Progenitor cell of endocrine pancreas (in vitro differentiated cells): ENCODE measurements at places on chromosomes 12 and 14. TPM values are rescaled to one million over a fixed set of nuclear protein-coding genes. Genes with fewer than 3 reads are reported as not detected.

DNA sequence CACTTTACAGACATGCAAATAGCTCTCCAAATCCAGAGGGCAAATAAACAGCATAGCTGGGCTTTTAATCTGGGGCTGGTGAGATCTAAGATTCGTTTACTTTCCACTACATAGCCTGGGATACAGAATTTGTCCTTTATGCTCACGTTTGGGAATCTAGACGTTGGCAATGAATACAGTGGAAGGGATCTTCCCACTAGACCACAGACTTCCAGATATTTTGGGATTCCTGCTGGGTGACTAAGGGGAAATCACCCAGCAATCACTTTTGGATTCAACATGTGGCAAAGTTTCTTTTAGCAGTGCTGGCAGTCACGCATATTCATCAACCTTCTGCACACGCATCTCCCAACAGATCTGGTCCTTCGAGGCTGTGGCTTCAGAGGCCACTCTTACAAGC lies 23.5 kb downstream of the APPL2 start:
- H3K4me1 ChIP-seq = peaks cover 24% of the 10 kb centered on the region
- H3K36me3 ChIP-seq = peaks cover 46% of the 10 kb centered on the region
- no peaks in the 10 kb centered on the region for H3K27me3 ChIP-seq
- no peak overlapping the region for H3K4me3 ChIP-seq
- H3K27ac ChIP-seq = no peak overlapping the region
- no peak for DNase-seq

GRCh38 chr14:20667957-20668356 lies 16.4 kb upstream of the RNASE4 start:
- no peak overlapping the region for H3K27ac ChIP-seq
- H3K4me1 ChIP-seq = peaks cover 8% of the 10 kb centered on the region

DNA sequence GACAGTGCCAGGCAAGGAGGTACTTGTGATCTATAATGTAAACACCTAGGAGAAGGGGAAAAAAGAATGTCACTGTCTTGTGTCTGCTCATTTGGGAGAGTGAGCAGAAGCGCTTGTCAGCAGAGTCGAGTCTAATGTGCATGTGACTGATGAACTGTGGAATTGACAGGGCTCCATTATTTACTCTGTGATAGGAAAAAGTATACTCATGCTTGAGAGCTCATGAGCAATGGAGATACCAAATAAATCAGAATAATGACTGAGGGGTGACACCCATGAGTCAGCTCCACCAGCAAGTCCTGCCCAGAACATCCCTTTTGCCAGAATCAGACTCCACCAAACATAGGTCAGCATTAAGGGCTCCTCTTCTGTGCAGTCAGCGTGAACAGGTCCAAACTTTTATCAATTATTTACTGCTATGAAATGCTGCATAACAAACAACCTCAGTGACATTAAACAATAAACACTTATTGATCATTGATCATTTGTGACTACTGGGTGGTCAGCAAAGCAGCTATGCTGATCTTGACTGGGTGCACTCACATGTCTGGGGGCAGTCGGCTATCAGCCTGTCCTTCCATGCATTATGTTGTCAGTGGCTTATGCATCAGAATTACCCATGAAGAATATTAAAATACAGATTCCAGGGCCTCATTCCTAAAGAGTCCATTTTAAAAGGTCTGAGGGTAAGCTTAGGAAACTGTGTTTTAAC lies 29.2 kb upstream of the WSCD2 start:
- H3K36me3 ChIP-seq = no peaks in the 10 kb centered on the region
- no peak overlapping the region for H3K27ac ChIP-seq
- peaks cover 20% of the 10 kb centered on the region for H3K27me3 ChIP-seq
- peaks cover 1% of the 10 kb centered on the region for H3K4me1 ChIP-seq

DNA sequence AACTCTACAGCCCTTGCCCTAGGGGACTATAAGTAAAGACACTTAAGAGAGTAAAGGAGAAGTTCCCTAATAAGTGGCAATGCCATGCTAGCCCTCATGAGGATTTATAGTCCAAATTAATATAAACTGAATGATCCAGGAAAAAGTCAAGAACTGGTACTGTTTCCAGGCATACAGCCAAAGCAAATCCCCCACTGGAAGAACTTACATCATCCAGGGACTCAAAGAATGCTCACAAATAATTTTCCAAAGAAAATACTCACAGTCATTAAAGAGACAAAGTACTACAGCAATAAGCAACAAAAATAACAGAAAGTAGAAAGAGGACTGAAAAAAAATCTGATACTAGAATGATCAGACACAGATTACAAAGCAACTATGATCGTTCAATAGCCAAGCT lies 79.7 kb upstream of the RAP1B start:
- H3K4me1 ChIP-seq = no peaks in the 10 kb centered on the region
- no peaks in the 10 kb centered on the region for H3K36me3 ChIP-seq
- H3K4me3 ChIP-seq = no peak overlapping the region
- no peaks in the 10 kb centered on the region for H3K27me3 ChIP-seq
- no peak for DNase-seq

DNA sequence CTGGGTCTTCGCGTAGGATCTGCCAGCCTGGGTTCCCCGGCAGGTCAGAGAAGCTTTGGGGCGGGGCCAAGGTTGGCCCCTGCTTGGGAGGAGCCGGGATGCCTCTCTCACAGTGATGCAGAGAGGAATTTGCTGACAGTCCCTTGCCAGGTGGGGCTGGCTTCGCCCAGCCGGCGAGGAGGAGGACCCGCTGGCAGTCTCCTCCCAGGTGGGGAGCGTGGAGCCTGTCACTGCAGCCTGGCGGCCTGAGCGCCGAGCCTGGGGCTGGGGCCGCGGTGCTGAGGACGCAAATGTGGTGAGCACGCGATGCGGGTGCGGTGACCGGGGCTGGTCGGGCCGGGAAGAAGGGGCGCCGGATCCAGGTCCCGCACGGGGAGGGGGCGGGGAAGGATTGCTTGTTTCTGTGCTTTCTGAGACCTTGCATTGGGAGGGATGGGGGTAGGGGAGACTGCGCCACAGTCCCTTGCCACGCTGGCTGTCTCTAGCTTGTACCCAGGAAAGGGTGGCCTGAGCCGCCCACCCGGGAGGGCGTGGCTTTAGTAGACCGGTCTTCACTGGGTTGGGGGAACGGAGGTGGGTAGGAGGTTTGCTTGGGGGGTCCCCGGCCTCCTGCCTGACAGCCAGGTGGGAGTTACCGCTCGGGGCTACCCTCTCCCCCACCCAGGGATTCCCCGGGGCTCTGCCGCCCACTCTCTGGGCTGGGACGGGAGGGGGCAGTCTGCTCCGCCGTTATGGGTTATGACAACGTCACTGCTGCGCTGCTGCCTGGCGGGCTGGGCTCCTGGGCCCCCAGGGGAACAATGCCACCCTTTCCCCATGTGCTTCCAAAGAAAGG lies at the start of gene TMEM63C:
TSS of gene TMEM63C (plus strand) at position 196 of the 835 bp plus-strand sequence. CDS start 37,016 bp downstream, outside the sequence.
- no peaks in the 10 kb centered on the region for H3K4me1 ChIP-seq
- H3K4me3 ChIP-seq = peak within 1 kb of the TSS; percentile 60
- no peak within 1 kb of the TSS for H3K27ac ChIP-seq
- peaks cover 47% of the 10 kb centered on the region for H3K27me3 ChIP-seq
- peak; percentile 38 for DNase-seq
- no peaks in the 10 kb centered on the region for H3K36me3 ChIP-seq

- no peak for DNase-seq
- H3K27ac ChIP-seq = peak overlapping the region; percentile 57
- peaks cover 5% of the 10 kb centered on the region for H3K27me3 ChIP-seq
- H3K4me1 ChIP-seq = peaks cover 38% of the 10 kb centered on the region
- H3K4me3 ChIP-seq = peak overlapping the region; percentile 93
Measured at GRCh38 chr12:88578276-88579160, 1.8 kb downstream of the KITLG start.

Gene HSPA2
- 2.7 and 2.9 TPM in 2 replicates for total RNA-seq

Gene CCDC196
- not detected in 2 replicates for total RNA-seq

Gene TROAP
- 44.7 and 44.9 TPM in 2 replicates for total RNA-seq

Gene CELA1
- total RNA-seq = not detected in 2 replicates
